DMS79 (cell line): ENCODE measurements at places on chromosomes 4 and X.

- no peak for DNase-seq
Observed at GRCh38 chrX:95382799-95383198, 1301.8 kb upstream of the DIAPH2 start.

DNA sequence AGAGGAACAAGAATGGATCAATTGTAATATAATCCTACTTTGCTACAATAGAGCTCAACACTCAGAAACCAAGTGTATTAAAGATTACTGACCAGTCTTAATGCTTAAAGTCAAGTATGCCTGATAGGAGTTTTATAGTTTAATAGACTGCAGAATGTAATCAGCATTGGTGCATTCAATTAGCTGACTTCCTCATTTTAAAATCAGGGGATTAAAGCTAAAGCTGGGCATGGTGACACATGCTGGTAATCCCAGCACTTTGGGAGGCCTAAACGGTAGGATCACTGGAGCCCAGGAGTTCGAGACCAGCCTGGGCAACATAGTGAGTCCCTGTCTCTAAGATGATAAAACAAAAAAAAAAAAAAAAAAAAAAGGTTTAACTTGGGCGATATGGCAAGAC lies 10.8 kb downstream of the HNRNPDL start:
- no peak for DNase-seq

GRCh38 chr4:14345356-14345775 lies 656.9 kb upstream of the CPEB2 start:
- DNase-seq: no peak

DNA sequence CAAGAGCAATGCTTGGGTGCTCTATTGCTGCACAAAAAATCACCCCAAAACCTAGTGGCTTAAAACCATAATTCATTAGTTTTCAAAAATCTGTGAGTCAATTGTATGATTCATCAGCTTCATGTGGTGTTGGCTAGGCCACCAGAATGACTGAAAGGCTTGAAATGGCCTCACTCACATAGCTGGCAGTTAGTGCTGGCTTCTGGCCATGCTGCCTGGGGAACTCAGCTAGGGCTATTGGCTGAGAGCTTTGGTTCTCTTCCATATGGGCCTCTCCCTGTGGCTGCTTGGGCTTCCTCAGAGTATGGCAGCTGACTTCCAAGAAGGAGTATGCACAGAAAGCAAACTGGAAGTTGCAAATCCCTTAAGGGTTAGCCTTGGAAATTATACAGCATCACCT lies 3.1 kb upstream of the MTMR1 start:
- DNase-seq: no peak

DNA sequence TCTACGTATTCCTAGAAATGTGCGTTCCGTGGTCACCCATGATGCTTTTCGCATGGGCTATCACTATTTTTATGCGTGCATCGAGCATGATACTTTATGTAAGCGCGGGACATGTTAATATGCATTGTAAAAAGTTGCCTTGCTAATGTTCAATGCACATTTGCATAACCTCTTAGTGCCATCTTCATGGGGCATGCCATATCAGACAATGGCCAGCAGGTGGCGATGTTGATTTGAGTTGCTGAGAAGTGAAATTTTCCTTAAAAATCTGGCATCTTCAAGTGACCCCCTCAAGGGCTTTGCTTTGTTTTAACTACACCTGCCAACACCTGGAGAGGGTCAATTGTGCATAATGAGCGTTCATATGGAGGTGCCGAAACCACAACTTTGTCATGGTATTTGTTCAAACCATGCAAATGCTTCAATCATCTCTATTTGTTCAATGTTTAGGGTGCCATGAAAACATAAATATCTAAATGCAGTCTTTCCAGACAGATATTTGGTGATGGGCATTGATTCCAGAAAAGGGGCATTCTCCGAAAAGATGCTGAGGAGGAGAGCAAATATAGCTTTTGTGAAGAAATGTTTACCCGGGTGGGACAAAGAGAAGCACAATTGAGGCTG lies 833.9 kb upstream of the PRKX start:
- DNase-seq: no peak

GRCh38 chr4:25624616-25625015 lies 31.0 kb upstream of the SLC34A2 start:
- no peak for DNase-seq

- no peak for DNase-seq
Observed at GRCh38 chr4:2256781-2257191, 5.1 kb downstream of the MXD4 start.

DNA sequence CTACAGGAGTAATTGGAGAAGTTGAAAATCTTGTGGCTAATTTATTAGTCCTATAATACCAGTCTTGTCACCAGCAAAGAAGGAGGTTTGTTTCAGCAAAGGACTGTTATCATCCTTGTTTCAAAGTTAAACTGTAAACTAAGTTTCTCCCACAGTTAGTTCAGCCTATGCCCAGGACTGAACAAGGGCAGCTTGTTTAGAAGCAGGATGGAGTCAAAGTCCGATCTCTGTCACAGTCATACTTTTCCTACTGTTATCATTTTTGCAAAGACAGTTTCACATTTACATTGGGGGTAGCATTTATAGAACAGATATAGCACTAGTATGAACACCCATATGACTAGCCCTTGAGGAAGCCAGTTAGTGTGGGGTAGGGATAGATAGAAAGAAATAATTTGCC lies 46.4 kb downstream of the AKAP4 start:
- DNase-seq: no peak

GRCh38 chr4:145984563-145984962 lies 45.9 kb upstream of the ZNF827 start:
- DNase-seq: no peak

DNA sequence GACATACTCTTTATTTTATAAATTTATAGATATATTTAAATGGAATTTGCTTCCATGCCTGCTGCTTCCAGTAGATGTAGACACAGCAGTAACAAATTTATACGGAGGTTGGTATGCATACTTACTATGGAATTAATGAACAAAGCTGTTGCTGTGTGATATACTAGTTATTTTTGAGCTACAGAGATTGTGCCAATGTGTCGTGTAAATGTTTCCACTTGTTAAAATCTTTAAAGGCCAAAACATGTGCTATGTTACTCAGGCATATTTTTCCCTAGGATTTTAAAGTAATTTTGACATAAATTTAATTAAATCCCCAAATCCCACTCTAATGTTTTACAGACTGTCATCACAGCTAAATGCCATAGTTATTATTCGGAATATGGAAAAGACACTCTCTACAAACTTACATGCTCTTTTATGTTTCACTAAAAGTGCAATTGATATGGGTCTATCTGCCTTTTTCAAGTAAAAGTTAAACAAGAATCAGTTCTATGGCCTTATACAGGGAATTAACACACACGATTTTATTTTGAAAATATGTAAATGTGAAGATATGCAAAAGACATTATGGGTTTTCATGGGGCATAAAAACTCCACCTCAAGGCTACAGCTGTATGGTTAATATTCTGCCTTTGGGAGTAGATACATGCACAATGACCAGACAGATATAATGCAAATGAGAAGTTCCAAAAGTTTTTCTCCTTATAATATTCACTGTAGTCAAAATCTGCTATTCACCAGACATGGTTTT lies 256.8 kb downstream of the FSTL5 start:
- DNase-seq: no peak

GRCh38 chr4:139214039-139214534 lies 37.1 kb upstream of the ELF2 start:
- no peak for DNase-seq

GRCh38 chrX:94058728-94059382 lies 384.8 kb downstream of the FAM133A start:
- DNase-seq: no peak

DNA sequence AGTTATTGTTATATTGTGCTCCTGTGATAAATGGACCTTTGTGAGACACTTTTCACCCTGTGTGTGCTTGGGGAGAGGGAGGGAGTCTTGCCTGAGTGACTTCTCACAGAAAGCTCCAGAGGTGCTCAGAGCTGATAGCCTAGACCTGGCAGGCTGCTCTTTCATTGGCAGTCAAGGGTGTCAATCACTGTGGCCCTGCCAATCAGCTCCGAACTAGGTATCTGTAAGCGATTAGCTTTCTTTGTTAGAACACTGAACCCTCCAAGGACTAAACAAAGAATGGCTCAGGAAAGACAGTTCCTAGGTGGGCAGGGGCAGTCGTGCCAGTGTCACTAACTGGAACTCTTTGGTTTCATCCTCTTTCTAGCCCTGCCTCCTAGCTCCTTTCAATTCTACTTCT lies 2.7 kb upstream of the NALF2 start:
- DNase-seq: no peak

- no peak for DNase-seq
Observed at GRCh38 chr4:8593264-8594096, 915 bp downstream of the CPZ start.

- no peak for DNase-seq
Observed at GRCh38 chr4:139607502-139608060, 51.6 kb upstream of the SETD7 start.

DNA sequence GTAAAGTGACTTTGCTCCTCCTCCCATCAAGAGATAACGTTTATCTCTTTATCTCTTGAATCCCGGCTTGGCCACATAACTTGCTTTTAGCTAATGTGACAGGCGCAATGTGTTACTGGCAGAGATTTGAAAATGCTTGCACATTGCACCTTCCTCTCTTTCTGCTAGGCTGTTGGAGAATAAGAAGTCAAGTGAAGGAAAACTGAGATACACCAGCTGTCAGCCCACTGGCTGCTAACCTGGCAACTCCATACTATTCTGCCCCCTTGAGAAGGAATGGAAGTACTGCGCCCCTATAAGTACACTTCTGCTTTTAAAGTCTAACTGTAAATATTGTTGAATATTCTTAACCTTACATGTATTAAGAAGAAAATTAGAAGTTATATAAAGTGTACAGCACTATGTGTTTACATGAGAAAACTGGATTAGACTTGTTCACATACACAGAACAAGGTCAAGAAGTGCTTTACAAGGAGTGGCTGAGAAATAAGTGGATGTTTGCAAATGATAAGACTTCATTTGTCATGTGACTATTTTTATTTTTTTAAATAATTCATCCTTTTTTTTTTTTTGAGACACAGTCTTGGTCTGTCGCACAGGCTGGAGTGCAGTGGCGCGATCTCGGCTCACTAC lies 424.5 kb upstream of the CTSO start:
- no peak for DNase-seq

DNA sequence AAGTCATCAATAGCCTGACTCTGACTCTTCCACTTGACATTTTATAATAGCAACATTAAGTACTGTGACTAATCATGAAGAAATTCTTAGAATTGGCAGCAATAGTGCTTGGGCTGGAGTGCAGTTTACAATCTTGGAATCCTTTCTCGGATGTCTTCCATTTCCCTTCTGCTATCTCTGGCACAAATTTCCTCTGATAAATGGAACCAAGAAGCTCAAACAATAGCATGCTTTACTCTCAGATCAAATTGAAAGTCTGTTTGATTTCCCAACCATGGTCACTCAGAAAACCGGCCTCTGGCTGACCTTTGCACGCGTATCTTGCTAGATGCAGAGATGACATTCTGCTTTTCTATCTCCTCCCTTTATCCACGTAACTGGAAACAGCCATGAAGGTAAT lies 99.0 kb upstream of the SPANXC start:
- DNase-seq: no peak
